HepG2 (cell line): ENCODE measurements at places on chromosomes 6 and 20.

GRCh38 chr6:163984124-163984936 is 569.8 kb downstream of the QKI start:
- no peak overlapping the region for H3K4me3 ChIP-seq
- DNase-seq: no peak
- H3K27ac ChIP-seq: no peak overlapping the region
- H3K27me3 ChIP-seq: no peaks in the 10 kb centered on the region

DNA sequence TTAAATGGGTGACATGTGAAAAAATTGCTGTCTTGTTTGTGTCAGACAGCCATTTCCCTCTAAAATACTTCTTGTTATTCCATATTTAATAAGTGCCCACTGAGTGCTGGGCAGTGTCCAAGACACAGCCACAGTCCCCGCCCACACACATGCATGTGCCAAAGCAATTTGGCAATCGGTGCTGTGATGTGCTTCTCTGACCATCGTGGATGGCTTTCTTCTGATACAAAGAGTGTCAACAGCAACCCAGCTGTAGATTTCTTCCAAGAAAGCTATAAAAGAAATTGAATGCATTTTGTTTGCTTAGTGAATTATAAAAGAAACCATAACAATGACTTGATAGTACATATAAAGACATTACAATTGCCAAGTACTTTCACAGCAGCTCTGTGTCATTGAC is 140.5 kb upstream of the ATXN1 start:
- DNase-seq: no peak
- H3K27me3 ChIP-seq: peaks cover 5% of the 10 kb centered on the region; the same call in 1 of the 3 replicates
- H3K4me1 ChIP-seq: no peaks in the 10 kb centered on the region
- H3K4me3 ChIP-seq: no peak overlapping the region
- no peak overlapping the region for H3K27ac ChIP-seq

DNA sequence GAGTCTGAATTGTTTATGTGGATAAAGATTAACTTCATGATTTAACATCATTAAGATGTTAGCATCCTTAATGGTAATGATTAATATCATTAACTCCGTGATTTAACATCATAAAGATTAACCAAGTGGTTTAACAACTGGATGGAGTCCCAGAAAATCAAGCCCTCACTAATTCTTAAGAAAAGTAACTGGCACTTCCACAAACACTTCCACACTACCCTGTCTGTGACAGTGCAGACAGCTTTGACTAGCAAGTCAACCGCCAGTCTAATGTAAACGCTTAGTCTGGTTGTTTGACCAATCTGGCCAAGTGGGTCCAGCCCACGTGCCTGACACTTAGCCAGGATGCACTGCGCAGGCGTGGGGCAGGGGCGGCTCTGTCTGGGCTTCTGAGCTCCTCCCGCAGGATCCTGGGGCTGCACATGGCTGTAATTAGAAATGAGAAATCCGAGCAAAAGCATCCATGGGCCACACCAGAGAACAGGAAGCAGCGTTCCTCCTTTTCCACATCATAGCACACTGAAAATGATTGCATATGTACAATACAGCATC is 424.2 kb downstream of the FOXA2 start:
- DNase-seq: no peak
- H3K4me1 ChIP-seq: no peaks in the 10 kb centered on the region
- no peaks in the 10 kb centered on the region for H3K36me3 ChIP-seq

GRCh38 chr6:84269947-84270733 is 42.7 kb upstream of the CEP162 start:
- H3K4me3 ChIP-seq: peak overlapping the region; percentile 38; the same call in 1 of the 2 replicates
- DNase-seq: peak; percentile 78
- H3K4me1 ChIP-seq: peaks cover 27% of the 10 kb centered on the region
- H3K27me3 ChIP-seq: no peaks in the 10 kb centered on the region
- H3K27ac ChIP-seq: peak overlapping the region; percentile 64

GRCh38 chr6:163406366-163406765 is 8.2 kb upstream of the QKI start:
- H3K4me3 ChIP-seq: peak overlapping the region; percentile 77
- H3K27ac ChIP-seq: peak overlapping the region; percentile 34
- no peaks in the 10 kb centered on the region for H3K36me3 ChIP-seq
- H3K4me1 ChIP-seq: peaks cover 79% of the 10 kb centered on the region

DNA sequence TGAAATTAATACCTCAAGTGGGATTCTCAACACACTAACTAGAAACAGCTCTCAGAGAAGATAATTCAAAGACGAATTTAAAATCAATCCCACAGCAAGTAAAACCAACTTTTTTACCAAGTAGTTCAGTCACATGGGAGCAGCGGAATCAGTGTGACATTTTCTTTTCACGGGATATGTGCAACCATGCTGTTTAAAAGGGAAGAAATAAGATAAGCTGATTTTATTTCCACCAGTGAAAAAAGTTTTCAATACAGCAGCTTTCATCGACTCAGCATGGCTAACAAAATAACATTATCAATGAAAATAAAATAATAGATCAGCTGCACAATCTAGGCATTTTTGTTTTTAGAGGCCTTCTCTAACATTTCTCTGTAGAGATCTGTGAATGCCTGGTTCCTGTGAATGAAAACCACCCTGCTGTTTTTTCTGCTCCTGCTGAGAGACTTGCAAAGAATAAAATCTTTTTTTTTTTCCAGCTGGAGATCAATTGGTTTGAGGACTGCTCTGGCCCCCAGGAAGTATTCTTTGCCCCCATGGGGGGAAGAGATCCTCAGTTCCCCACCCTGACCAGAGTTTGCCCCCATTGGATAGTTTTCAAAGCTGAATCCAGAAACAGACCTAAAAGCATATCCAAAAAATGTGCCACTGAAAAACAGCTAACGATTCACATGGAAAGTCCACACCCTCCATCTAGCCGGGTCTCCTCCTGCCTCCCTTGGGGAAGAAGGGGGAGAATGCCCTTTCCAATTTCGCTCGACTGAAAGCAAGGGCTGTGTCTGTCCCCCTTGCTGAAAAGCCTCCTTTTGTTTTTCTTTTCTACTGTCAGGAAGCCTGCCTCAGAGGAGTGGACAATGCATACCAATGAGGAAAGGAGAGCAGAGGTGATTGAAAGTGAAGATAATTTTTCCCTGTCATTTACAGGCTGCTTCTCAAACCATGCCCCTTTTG is 317.6 kb downstream of the PRKN start:
- H3K27ac ChIP-seq: no peak overlapping the region
- DNase-seq: no peak
- H3K27me3 ChIP-seq: no peaks in the 10 kb centered on the region
- H3K4me1 ChIP-seq: no peaks in the 10 kb centered on the region
